Motor neuron (in vitro differentiated cells): ENCODE measurements at places on chromosomes 2 and 18.

DNA sequence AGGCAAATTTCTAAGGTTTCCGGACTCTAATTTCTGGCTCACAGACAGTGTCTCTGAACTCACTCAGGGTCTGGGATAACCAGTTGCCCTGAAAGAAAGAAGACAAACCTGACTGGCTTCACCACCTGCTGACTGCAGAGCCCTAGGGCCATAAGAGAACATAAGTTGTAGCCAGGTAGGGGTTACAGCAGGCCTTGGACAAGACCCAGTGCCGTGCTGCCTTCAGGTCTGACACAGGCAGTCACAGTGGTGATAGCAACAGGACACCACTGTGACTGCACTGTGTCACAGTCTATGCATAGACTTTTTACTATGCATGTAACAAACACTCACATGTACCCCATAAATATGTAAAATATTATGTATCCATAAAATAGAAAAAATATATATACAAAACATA is 508.5 kb downstream of the PID1 start:
- ATAC-seq, result no peak

DNA sequence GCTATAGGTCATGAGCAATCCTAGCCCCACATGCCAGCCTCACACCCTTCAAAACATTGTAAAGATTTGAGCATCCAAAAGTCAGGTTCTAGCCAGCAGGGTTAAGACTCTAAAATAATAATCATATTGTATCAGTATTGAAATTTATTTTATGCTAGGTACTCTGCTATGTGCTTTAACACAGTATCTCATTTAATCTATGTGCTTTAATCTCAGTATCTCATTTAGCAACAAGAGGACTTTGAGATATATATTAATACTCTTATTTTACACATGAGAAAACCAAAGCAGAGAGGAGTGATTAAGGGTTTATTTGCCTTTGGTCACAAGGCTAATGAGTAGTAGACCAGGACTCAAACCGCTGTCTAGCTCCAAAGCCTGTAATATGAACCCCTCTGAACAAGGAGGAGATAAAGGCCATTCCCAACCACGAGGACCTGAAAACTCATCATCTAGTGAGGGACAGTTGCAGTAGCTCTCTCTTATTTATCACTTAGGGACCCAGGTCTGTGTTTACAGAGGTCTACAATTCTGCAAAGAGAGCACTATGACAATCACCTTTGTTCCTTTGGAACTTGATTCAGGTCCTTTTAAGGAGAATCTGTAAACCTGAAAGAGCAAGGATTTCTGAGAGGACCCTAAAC is 116.5 kb upstream of the SERTAD2 start:
- ATAC-seq, result no peak

GRCh38 chr2:21052044-21052443 is 8.2 kb upstream of the APOB start:
- peak; percentile 87 for ATAC-seq

DNA sequence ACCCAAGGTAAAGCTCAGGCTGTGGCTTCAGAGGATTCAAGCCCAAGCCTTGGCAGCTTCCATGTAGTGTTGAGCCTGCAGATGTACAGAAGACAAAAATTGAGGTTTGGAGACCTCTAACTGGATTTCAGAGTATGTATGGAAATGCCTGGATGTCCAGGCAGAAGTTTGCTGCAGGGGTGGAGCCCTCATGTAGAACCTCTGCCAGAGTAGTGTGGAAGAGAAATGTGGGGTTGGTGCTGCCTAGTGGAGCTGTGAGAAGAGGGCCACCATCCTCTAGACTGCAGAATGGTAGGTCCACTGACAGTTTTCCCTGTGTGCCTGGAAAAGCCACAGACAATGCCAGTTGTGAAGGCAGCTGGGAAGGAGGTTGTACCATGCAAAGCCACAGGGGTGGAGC is 239.9 kb downstream of the SPAG16 start:
- no peak for ATAC-seq

- no peak for ATAC-seq
These were observed 984 bp downstream of the CCDC88A start for GRCh38 chr2:55418512-55419232.

DNA sequence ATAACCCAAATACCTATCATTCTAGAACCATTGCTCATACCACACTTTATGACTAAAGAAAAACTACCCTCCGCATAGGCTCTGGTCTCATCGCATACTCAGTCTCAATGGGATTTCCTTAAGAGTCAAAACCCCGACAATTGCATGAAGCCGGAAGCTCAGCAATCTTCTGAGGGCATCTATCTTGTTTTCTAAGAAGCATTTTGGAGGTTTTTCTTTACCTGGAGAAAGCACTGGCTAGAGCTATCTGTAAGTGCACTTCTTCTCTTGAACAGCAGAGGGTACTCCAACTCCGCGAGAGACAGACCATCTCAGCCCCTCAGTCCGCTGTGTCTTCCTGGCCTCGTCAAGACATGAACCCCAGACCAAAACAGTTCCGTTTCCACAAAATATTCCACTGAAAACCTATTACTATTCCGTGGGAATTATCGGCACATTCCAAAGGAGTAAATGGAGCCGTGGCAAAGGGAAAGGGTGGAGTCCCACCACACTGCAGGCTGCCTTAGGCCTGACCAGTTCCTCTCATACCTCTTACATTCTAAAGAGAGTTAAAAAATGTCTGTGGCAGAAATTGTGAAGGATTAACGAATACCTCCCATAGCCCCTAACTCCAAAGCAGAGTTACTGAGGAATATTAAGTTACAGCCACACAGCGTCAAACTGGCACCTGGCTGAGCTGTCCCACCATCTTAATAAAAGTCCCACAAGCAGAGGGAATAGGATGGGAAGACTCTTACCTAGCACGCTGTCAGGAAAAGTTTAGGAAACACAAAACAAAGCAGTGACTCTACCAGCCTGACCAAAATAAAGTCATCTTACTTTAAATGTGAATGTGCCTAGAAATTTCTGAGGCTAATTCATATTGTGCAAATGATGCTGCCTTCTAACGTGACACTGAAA is 325.6 kb upstream of the VRK2 start:
- peak; percentile 92 for ATAC-seq

DNA sequence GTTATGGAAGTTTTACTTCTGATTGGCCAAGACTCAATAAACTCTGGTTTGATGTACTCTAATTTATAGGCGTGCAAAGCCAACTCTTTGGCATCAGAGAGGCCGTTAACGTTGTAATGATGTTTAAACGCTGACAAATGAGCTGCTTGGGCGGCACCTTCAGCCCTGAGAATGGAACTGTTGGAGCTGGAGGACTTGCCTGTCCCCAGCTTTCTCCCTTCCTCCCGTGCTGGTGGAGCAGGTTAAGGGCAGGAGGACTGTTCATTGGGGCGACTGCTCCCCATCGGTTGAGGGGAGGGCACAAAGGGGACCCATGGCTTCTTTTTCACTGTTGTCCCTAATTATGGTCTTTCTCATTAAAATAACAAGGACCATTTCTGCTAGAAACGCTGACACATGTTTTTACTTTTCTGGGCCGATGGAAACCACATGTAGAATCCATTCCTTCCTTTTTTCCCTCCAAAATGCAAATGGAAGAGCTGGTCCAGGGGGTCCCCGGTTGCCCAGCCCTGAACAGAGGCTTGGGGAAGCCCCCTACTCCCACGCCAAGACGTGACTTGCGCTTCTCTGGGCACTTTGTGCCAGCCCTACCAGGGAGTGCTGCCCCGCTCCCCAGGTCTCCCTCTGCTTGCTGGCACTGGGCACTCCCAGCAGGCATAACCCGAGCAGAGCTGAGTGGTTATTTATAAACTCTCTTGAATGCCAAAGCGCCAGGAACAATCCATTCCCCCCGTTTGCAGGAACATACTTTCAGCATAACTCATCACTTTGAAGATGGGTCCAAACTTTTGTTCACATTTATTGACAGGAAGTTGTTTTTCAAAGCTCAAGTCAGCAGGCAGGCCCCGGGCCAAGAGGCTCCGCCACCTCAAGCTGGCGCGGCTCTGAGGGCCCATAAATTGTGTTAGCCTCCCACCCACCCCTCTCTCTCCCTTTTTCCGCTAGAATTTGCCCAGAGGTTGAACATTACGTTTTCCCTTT is 170.1 kb downstream of the ASB1 start:
- ATAC-seq, result no peak

- peak; percentile 63 for ATAC-seq
These were observed 515.8 kb downstream of the GALR1 start for GRCh38 chr18:77765468-77765867.

DNA sequence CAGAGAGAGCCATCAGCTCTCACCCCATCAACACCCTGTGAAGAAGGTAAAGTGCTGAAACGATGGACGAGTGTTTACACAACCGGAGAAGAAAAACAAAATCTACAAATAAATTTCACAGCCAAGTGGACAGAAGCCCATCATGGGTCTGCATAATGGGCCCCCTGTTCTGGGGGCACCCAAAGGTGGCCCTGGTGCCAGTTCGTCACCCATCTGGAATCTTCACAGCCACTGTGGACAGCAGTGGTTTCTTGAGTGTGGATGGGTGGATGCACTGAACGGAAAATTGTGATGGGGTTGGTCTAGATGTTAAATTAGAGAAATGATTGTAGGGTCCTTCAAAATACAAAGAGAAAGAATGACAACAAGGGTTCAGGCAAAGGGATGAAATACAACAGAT is 38.8 kb downstream of the ANKMY1 start:
- ATAC-seq, result no peak

- no peak for ATAC-seq
These were observed 499.1 kb upstream of the FSIP2 start for GRCh38 chr2:185239491-185239890.

GRCh38 chr2:1557467-1557820 is 144.2 kb downstream of the TPO start:
- ATAC-seq, result no peak

- ATAC-seq, result peak; percentile 40
These were observed 96.0 kb downstream of the ACOXL start for GRCh38 chr2:110828330-110828729.

- no peak for ATAC-seq
These were observed 97.0 kb upstream of the PTPRM start for GRCh38 chr18:7470101-7470500.

GRCh38 chr2:5482929-5483331 is 209.3 kb upstream of the SOX11 start:
- ATAC-seq, result no peak

- peak; percentile 46 for ATAC-seq
These were observed 155.2 kb downstream of the IRS1 start for GRCh38 chr2:226644399-226644865.

- no peak for ATAC-seq
These were observed 303.3 kb upstream of the GULP1 start for GRCh38 chr2:187988348-187988747.
